WERI-Rb-1 (cell line): ENCODE measurements at places on chromosomes 16 and 17.

- no peak for DNase-seq
Observed at GRCh38 chr17:82586576-82587233, 61.5 kb downstream of the WDR45B start.

- no peak for DNase-seq
Observed at GRCh38 chr17:9935408-9935807, 30.3 kb upstream of the RCVRN start.

DNA sequence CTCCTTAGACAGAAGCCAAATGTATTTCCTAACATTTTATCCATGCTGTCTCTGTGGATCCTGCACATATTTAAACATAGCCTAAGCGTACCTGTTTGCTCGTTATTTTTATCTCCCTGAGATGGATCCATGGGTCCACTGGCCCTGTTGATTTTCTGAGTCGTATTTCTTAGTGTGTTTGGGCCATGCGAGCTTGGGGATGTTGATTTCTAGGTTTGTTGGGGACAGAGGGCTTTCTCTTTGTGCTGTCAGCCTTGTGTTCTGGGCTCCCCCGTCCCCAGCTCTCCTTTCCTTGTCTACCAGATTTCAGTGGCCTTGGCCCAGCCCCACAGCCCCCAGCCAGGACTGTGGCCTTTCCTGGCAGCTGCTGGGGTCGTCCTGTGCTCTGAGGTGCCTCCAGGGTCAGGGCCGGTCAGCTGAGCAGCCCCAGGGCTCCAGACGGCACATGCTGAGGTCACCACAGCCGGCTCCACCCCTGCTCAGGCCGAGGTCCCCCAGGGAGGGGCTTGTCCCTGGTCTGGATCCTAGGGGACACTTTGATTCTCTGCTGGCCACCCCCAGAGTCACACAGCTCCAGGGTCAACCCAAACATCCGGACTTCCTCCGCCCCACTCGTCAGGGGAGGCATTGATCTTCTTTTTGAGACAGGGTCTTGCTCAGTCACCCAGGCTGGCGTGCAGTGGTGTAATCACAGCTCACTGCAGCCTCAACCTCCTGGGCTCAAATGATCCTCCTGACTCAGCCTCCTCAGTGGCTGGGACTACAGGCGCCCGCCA, 4.4 kb downstream of the SSTR5 start:
- peak; percentile 87 for DNase-seq

- DNase-seq = no peak
Observed at GRCh38 chr16:80803339-80804055, 901 bp downstream of the CDYL2 start.

GRCh38 chr16:47304563-47304962, 156.3 kb downstream of the ITFG1 start:
- no peak for DNase-seq

DNA sequence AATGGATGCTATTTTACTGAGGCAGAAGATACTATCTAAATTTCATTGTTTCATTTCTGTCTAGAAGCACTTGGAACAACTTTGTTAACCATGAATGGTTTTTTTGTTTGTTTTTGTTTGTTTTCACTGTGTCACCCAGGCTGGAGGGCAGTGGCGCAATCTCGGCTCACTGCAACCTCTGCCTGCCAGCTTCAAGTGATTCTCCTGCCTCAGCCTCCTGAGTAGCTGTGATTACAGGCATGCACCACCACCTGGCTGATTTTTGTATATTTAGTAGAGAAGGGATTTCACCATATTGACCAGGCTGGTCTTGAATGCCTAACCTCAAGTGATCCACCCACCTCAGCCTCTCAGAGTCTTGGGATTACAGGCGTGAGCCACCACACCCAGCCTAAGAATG, 40.5 kb downstream of the ABHD15 start:
- DNase-seq = no peak

GRCh38 chr17:8474826-8475225, 39.1 kb downstream of the NDEL1 start:
- DNase-seq = no peak
